NCI-H146 (cell line): ENCODE measurements at places on chromosomes 1 and 21.

GRCh38 chr1:10114746-10115145 is 82.0 kb downstream of the UBE4B start:
- DNase-seq: no peak

DNA sequence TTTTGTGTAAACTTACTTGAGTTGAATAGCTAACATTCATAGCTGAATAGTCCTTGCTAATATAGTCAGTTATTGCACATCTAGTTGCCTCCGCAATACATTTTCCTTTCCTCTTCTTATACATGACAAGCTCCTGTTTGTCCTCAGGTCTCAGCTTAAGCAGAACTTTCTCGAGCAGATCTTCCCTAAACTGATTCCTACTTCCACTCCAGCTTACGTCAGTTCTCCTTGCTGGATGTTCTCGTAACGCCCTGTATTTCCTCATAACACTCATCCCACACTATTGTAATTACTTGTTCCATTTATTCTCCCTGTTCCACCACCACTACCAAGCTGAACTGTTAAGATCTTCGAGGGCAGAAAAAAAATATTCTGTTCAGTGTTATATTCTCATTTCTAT is 15.1 kb upstream of the OMA1 start:
- no peak for DNase-seq

GRCh38 chr1:94629259-94630181 is 88.0 kb upstream of the F3 start:
- DNase-seq: no peak

DNA sequence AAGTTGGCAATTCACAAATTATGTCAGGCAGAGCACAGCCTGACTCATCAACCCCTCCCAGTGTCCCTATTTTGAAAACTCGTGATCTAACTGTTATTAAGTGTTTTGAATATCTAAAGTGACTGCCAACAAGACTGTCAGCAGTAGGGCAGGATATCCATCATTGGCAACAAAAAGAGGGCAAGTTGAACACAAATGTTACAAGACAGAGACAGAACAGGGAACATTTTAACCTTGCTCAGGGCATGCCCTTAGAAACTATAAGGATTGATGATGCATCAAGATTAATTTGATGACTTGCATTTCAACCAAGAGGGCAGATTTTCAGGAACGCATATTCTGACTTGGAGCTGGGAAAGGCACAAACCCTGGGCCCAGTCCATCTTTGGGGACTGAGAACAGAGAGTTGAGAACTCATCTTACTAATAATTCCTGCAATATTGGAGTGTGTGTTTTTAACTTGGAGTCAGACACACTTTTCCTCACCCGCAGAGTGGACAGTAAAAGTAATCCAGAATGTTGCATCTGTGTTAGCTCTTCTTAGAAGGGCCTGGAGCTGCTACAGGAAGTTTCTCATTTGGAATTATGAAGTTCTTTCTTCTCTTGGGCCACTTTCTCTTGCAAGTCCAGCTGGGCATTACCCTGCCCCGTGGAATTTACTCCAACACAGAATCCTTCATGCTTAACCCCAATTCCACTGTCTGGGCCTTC is 317.2 kb downstream of the LTN1 start:
- no peak for DNase-seq

DNA sequence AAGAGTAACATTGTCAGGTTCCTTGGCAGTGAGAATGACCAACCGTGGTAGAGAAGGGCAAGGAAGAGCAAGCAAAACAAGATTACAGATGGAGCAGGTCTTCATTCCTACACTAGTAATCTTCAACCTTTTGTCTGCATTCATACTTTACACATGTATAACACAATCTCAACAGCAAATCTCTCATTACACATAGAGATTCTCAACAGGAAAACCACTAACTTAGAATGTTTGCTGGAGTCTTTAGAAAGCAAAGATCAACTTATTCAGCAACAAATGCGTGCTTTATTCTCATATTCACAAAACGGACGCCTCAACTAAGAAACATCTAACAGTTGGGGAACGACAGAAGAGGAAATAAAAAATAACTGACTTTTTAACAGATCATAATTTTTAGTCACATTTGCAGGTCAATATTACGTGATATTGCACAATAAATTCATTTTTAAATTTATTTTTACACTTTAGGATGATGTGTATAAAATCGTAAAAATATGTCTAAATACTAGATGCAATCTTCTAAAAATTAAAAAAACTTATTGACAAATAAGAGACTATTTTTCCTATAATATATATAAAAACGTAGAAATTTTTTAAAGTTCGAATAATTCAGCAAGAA is 82.9 kb downstream of the ARID4B start:
- no peak for DNase-seq

DNA sequence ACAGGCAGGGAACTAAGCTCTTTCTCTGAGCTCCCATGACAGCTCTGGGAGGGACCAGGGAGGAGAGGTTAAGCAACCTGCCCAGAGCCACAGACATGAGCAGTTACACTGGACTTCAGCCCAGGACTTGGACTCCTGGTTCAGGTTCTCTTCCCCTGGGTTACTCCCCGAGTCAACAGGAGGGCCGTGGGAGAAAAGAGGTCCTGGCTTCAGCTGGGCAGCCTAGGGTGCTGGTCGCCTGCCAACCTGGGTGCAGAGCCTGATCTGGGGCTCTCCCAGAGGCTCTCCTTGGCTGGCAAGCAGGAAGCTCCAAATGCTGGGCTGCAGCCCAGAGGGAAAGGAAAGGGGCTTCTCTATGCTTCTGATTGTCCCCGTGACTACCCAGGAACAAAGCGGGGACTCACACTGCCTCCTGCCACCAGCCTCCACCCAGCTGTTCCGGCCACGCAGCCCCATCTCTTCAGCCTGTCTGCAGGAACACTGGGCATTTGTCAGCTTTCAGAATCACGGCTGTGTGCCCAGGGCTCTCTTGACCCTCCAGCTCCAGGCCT is 141.8 kb downstream of the HIVEP3 start:
- DNase-seq: no peak

DNA sequence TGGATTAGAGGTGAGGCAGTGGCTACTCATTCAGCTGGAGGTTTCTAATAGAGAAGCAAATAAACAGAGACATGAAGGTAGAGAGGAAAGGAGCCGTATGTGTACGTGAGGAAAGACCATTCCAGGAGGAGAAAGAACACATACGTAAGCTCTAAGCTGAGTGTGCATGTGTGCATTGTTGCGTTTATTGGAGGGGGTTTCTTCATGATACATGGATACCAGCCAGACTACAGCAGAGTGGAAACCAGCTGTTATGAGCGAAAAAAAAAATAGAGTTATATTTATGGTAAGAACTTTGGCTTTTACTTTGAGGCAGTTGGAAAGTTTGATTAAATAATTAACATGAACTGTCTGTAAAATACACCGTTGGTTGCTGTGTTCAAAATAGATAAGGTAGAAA is 173.4 kb upstream of the RGS18 start:
- no peak for DNase-seq

GRCh38 chr1:177794376-177794991 is 175.4 kb downstream of the SEC16B start:
- no peak for DNase-seq

GRCh38 chr1:175207971-175208370 is 15.4 kb upstream of the KIAA0040 start:
- DNase-seq: no peak

- peak; percentile 60 for DNase-seq
These were observed 853 bp upstream of the DOP1B start for GRCh38 chr21:36155603-36156338.

DNA sequence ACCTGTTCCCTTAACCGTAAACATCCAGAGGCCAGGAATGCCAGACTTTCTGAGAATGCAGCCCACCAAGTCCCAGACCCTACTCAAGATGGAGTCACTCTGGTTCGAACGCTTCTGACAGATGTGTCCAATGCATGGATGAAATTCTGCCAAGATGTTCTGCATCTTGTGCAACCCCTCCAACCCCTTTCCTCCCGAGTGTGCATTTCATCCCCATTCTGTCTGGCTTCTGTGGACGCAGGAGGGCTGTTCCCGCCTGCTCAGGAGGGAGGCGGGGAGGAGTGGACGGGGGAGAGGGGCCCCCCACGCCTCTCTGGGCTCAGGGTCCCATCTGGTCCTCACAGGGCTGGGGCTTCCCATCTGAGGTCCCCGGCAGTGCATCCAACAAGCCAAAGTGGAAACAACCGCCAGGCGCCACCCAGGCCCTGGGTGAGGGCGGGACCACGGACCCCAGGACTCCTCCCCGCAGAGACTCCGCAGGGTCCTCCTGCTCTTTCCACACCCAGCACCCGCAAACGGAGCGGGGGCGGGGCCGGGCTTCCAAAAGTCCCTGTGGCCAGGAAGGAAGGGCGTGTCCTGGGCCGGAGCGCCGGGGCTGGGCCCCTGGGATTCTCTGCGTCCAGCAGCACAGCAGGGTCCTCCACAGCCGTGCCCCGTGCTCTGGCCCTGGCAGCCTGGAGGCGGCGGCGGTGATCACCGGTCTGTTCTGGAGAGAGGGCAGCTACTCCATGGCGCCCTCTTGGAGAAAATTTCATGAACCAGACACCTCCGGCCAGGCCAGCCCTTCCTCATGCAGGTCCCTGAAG is 27.8 kb upstream of the SUMO3 start:
- peak; percentile 54 for DNase-seq

DNA sequence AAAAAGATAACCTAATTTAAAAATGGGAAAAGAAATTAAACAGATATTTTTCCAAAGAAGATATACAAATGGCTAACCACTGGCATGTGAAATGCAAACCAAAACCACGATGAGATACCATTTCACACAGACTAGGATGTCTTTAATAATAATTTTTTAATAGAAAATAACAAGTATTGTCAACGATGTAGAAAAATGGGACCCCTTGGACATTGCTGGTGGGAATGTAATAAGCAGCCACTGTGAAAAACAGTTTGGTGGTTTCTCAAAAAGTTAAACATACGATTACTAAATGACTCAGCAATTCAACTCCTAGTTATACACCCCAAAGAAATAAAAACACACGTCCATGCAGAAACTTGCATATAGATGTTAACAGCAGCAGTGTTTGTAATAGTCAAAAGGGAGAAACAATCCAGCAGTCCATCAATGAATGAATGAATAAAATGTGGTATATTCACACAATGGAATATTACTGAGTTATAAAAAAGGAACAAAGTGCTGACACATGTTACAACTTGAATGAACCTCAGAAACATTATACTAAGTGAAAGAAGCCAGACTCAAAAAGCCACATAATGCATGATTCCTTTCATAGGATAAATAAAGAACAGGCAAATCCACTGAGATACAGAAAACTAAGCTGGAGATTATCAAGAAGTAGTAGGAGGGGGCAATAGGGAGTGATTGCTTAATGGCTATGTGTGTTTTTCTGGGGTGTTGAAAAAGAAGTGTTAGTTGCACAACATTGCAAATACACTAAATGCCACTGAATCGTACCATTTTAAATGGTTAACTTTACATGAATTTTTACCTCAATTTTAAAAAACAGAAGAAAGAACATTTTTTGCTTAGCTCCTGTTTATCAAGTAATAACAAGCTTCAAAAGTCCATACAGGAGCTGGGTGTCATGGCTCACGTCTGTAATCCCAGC is 4.1 kb downstream of the PPT1 start:
- DNase-seq: no peak

DNA sequence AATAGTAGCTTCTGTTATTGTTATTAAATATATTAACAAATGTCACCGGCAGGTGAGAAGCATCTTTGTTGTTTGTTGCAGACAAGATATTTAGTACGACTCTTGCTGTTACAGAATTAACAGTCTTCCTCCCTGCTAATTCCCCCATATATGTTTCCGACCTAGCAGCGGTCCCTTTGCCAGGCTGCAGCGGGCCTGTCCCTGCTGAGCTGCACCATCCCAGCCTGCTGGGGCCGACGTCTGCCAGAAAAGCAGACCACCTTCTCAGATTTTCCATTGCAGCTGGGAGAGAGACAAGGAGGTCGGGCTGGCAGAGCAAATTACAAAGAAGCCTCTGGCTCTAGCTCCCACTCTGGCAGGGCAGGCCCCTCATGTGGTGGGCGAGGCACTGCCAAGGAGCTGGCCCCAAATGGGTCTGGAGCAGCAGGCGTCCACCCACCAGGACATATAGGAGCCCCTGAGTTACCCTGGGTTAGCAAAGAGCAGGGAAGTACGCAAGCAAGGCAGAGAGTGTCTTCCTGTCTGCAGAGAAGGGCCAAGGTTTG is 142.7 kb downstream of the FOXD2 start:
- DNase-seq: no peak

DNA sequence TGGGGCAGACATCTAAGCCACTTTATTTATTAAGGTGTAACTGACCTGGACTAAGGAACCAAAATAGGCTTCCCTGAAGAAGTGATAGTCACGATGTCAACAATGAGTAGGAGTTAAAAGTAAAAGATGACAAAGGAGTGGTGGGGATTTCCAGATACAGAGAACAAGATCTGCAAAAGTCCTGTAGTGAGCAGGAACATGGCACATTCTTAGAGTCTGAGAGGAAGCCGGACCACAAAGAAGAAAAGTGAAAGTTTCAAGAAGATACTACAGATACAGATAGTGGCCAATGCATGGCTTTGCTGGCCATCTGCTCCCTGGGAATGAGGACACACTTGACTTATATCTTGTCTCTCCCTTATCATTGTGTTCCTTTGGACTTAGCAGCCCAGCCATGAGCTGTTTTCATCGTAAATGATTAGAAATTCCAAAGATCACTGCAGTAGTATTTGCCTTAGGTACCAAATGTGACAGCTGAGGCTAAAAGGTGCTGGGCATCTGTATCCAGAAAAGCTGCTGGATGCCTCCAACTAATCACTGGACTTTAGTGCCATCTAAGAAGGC is 302.4 kb upstream of the NR5A2 start:
- DNase-seq: no peak

DNA sequence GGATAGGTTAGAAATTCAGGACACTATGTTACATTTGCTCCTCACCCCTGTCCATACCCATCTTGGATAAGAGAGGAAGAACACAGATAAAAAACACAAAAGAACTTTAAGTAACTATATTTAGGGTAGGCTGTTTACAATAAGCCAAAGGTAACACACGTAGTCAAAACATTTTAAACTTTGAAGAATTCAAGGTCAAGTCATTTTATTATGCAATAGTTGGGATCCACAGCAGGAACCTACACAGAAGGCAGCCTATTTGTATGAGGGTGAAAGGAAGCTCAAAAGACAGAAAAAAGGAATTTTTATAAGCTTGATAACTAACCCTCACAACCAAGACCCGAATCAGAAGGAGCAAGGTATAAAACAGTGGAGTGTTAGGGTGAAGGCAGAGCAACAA is 89.6 kb downstream of the ZSWIM5 start:
- no peak for DNase-seq

DNA sequence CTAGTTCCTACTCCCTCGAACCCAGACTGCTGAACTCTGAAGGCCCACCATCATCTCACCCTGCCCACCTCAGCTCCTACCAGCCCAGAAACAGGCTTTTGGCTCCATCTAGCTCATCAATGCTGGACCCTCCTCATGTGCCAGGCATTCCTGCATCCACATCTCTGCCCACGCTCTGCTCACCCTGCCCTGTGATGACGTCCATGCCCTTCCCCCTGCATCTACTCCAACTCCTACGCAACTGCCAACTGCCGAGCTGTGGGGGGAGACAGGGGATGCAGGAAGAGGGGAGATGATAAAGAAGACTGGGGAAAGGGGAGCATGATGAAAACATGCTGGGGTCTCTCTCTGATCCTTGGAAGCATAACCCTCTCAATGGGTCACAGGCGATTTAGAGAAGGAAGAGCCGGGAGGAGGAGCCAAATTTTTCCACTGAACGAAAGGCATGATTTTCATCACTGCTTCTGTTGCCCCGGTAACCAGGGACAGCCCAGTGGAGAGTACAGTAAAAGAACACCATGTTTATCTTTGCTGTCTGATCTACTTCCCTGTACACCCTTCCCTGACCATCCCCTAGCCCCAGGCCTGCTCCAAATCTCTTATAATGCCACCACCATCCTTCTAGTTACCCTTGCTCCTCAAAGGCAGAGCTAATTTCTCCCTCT is 44.3 kb downstream of the CD34 start:
- DNase-seq: no peak

GRCh38 chr21:35943752-35944151 is 116.6 kb downstream of the SETD4 start:
- peak; percentile 70 for DNase-seq
